ENCODE measurements at places on chromosomes 2 and 18.

GRCh38 chr18:55593888-55594287 lies 5.9 kb upstream of the TCF4 start:
- no peak for DNase-seq

- DNase-seq: no peak
Measured at GRCh38 chr18:41744421-41745030, 210.5 kb upstream of the PIK3C3 start.

GRCh38 chr2:66173645-66174044 lies 261.3 kb upstream of the MEIS1 start:
- no peak for DNase-seq

DNA sequence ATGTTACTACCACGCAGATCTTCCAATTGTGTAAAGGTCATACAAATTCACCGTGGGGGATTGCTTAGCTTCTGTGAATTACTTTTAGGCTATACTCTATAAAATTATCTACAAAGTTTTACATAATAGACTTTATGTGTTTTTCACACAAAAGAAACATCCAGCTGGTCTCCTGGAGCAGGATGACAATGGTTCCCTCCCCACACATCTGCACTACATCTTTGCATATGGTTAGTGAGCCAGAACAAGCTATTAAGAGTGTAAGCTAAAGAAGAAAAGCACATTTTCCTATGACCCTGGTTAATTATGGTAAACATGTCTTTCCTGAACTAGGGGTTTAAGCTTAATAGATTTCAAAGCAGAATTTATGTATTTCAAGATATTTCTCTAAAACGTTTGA lies 295.1 kb downstream of the ASXL3 start:
- no peak for DNase-seq

DNA sequence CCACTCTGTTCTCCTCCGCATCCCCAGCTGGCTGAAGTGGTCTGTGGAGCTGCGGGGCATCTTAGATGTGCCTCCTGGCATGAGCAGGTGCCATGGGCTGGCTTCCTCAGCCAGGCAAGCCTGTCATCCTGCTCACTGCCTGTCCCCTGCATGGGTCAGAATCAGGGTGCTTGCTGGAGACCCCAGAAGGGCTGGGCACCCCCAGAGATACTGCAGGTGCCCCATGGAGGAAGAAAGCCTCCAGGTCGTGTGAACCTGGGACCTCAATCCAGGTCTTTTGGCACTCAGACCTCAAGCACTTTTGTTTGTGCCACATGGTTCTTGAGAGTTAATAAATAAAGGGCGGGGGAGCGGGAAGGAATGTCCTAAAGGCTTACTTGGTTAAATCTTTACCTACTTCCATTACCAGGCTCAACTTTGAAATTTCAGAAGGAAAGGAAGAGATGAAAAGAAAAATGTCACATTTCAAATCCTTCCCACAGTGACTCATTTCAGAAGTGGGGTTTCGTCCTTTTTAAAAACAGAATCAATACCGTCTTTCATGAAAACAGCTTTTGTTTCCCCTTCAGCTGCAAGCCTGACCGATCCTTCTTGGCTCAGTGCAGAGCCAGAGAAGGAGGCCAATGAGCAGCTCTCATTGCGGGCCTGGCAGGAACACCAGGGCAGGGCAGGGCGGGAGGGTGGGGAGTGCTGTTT lies 69.9 kb downstream of the RHOB start:
- no peak for DNase-seq

GRCh38 chr2:145617906-145618305 lies 1098.0 kb upstream of the ZEB2 start:
- DNase-seq: peak; percentile 22

DNA sequence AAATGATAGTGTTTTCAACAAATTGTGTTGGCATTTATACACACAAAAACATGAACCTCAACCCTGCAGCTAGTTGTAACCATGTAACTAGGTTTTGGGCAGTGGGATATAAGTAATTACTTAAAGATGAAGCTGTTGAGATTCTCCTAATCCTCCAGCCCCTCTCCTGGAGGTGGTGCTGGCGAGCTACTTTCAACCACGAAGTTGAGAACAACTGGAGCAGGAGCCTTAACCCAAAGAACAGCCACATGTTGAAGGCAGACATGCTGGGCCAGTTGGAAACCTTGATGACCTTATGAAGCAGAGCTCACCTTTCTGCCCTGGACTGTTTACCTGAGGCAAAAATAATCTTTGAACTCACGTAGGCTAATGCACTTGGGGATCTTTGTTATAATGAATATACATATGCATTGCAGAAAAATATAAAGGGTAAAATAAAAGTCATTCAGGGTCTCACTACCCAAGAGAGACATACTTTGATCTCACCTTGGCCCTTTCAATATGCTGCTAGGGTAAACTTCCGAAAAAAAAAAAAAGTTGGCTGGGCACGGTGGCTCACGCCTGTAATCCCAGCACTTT lies 89.6 kb upstream of the NPAS2 start:
- peak; percentile 24 for DNase-seq

- peak; percentile 45 for DNase-seq
Measured at GRCh38 chr2:224252631-224253030, 149.3 kb downstream of the FAM124B start.

DNA sequence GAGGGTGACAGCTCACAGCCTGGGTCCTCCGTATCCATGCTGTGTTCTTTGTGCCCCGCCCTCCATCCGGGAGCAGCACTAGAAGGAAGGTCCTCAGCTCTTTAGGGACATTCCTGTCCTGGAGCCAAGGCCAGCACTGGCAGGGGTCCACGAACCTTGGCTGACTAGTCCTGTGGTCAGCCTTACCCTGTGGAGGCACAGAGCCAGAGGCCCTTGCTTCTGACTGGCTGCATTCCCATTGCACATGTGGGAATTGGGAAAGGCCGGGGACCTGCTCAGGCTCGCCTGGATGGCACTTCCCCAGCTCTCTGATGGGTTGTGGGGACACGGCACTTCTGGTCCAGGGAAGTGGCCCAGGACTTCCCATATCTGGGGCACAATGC lies 24.9 kb upstream of the RHOB start:
- DNase-seq: no peak

DNA sequence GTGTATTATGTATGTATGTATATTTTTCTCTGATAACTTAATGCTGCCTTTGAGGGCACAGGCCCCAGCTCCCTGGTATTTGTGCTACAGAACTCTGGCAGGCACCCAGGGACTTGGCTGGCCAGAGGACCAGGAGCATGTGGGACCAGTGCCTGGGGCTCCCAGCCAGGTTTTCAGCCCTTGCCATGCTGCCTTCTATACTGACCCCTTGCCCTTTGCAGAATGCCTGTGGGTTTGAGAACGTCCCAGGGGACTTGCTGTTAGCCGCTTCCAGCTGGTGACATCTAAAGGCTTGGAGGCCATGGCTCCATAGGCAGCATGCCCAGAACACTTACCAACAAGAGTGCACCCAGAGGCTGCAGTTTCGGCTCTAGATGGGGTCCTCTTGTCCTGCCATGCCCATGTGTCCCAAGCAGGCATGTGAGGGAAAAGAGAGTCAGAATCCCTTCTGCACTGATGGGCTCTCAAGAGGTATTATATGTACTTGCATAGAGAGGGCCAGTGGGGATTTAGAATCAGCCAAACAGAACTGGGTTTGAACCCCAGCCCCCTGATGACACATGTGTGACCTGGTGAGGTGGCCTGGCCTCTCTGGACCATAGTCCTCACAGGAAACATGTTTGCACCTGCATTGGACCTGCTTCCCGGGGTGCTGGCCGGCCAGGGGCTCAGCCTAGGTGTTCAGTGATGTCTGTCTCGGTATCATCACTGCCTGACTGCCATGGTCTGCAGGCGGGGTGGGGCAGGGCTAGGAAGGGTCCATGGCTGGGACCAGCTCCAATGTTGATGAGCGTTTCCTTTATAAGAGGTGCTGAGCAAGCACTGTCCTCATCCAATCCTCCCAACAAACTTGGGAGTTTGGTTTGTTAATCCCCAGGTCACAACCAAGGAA lies 119.2 kb upstream of the FHL2 start:
- DNase-seq: no peak

DNA sequence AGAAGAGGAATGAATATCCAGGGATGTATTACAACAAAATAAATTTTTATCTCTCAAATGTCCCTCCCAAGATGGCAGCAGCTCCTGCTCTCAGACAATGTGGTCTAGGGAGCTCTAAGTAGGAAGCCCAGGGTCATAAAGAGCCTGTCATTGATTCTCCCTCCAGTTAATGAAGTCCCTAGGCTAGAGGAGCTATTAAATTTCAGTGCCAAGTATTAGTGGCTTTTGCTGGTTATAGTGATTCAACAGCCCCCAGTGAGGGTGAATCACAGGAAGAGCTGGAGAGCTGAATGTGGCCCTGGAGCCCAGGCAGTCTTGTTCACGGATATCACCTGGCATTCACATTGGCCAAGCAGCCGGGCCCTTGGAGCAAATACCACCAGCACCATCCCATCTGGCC lies 109.8 kb upstream of the YPEL5 start:
- no peak for DNase-seq

DNA sequence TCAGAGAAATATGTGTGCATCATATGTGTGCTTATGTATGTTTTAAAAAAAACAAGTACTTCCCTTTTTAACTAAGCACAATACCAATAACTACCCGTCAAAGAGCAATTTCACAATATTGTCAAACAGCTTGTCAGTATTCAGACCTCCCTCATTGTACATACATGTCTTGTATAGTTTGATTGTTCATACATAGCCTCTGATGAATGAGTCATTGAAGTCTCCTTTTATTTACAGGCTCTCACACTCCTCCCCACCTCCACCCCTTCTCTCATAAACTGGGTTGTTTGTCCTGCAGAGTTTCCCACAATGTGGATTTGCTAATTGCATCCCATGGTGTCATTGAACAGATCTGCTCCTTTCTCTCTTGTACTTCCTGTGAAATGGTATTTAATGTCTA lies 132.8 kb upstream of the L3MBTL4 start:
- no peak for DNase-seq

- DNase-seq: no peak
Measured at GRCh38 chr2:178482437-178482836, 2.2 kb downstream of the PLEKHA3 start.

DNA sequence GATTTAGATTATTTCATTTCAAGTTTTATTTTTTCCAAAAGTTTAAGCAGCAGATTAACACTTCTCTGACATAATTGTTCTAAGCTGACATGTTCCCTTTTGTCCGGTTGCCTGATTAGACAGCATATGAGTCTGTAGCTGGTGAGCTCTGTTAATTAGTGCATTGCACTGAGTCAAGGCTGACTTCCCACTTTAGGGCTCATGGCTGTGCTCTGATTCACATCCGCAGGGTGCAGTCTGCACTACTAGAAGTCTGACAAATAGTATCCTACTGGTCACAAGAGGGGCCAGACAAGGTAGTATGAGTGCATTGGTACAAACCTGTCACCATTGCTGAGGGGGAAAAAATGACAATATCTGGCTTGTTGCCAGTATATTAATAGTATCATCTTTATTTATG lies 443.9 kb upstream of the ZNF804A start:
- no peak for DNase-seq

DNA sequence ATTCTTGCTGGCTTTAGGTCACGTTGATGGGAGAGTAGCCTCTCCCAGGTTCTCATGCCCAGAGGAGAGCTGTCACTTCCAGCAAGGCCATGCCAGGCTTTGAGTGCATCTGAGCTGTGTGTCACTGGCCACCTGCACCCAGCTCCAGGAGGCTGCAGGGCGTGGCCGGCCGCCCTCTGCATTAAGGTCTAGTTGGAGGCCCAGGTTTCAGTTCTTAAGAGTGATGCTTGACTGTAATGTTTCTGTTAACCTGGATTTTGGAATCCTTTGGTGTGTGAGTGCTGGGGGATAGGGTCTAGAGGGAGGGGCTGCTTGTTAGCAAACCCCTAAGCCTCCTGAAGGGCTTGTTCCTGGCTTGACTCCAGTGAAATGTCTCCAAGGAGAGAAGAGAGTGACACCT lies 140.1 kb downstream of the ACOXL start:
- DNase-seq: no peak

DNA sequence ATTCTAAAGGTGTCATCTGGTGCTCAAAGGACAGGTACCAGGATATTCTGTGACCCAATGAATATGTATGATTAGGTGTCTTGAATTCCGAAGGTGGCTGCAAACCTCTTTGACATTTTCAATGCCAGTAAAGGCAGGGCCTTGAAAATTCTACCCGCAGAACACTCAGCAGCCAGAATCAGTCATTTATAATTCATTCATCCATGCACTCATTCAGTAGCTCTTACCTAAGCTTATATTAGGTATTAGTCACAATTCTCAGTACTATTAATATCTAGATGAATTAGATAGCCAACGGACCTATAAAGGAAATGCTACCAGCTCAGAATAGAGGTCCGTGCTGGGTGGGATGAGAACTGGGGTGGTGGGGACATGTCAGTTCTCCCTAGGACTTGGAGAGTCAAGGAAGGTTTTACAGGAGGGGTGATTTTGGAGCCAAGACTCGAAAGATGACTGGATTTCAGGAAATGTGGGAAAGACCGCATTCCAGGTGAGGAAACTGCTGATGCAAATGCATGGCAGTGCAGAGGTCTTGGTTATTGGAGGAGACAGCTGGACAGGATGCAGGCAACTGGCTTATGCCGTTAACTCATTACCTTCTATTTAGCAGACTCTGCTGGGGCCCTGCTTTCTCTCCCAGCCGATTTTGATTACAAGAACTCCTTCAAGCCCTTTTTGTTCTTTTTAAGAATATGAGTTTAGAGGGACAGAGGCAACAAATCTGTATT lies 7.2 kb downstream of the TRIB2 start:
- no peak for DNase-seq
